Lung microvascular endothelial cell (primary cell): ENCODE measurements at places on chromosomes 5 and 9.

DNA sequence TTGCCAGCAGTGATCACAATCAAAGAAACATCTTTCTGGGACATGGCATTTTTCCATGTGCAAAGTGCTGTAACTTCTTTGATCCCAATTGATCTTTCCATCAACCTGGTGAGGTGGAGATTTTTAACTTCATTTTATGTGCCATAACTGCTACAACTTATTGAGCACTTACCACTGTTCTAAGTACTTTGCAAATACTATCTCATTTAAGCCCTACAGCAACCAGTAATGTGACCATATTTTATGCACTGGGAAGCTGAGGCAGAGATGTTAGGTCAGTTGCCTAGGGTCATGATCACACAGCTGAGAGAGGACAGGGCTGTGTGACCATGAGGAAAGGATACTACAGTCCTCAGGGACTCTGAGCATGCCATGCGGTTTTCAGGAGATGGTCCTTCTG lies 17.9 kb upstream of the STRBP start:
- DNase-seq = no peak

DNA sequence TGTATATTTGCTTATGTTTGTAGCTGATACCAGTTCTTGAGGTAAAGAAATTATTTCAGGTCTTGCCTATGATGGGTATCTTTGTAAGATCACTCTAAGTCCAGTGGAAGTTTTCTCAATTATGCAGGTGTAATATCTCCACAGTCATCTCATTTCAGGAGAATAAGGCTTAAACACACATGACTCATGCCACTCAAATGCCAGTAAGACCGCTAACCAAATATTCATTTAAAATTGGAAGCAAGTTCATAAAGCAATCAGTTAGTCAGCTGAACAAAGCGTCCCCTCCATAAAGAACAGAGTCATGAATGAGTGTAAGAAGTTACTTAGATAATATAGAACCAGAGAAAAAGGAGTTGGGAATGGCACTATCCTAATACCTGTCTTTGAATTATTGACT lies 248.7 kb downstream of the LURAP1L start:
- no peak for DNase-seq

- no peak for DNase-seq
Measured at GRCh38 chr9:130891688-130892476, 4.7 kb downstream of the QRFP start.

- DNase-seq = no peak
Measured at GRCh38 chr9:5617749-5618148, 11.2 kb upstream of the RIC1 start.

GRCh38 chr5:175595905-175596304 lies 62.0 kb upstream of the HRH2 start:
- DNase-seq = no peak

DNA sequence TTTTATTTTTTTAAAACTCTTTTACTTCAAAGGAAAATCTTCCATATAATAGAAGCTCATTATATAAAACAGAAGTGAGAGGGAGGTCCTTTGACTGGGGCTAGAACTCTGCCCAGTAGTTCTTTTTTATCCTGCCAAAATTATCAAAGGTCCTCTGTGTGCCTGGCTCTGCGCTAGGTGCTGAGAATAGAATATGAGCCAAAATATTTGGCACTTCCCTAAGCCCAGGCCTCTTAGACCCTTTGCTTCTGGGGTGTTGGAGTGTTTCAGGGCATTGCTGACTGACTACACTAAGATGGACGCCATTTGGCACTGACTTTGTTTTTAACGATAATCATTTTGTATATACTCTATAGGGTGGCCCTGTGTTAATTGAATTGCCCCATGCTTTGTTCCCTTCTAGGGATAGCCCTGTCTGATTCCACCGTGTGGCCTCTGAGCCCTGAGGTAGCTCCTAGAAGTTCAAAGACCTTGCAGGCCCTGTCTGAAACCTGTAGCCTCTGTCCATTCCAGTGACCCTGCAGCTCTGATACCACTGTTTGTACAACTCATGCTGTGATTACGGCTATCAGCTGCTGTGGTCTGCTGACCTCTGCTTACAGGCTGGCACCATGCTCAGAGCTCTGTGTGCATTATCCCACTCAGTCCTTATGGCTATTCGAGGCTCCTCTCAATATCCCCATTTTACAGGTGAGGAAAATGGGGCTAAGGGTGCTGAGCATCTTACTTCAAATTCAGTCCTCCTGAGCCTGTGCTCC lies 84.3 kb upstream of the SHB start:
- no peak for DNase-seq

GRCh38 chr9:106287731-106288130 lies 575.2 kb upstream of the ZNF462 start:
- no peak for DNase-seq

DNA sequence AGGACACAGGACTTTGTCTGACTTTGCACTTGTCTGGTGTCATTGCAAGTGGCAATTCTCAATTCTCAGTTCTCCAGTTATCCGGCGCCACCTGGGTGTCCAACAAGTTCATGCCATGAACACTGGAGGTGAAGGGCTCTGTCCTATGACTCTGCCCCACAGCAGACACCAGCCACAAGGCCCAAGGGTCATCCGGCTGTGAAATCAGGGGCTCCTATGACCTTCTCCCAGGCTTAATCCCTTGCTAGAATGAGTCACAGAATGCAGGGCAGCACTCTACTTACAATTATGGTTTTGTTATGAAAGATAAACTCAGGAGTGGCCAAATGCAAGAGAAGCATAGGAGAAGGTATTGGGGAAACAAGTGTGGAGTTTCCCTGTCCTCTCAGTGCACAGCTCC lies 392.0 kb downstream of the GADD45G start:
- DNase-seq = no peak

DNA sequence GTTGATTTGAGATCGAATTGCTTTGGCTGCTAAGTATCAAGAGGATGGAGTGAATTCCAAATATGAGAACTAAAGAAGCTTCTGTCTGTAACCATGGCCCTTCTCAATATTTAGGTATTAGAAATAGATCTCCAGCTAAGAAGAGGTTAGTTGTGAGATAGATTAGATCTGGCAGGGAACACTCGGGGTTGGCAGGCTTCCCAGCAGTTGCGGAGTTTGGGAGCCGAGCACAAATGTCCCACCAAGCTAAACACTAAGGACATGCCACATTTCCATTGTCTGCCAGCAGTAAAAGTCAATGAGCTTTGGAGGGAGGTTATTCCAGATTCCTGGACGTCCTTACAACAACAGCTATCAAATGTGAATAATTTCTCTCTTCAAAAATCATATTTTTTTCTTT lies 85.8 kb downstream of the TAF11L14 start:
- no peak for DNase-seq

DNA sequence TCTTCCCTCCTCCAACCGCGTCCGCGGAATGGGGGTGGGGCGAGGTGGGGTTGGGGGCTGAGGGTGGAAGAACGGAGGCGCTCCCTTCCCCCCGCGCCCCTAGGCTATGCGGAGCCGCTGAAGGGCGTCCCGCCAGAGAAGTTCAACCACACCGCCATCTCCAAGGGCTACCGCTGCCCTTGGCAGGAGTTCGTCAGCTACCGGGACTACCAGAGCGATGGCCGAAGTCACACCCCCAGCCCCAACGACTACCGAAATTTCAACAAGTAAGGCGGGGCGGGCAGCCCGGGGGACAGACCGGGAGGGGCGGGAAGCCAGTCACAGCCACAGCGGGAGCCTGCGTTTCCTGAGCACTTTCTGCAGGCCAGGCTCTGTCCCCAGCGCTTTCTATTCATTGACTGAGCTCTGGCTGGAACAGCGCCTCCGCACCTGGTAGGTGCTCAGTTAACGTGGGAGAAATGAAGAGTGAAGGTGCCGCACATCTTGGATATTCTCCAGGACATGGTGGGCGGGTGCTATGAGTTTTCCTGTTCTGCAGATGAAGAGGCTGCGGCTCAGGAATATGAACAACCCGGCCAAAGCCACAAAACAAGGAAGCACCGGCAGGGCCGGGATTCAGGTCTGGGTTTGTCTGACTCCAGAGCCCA lies 11.3 kb downstream of the MYOZ3 start:
- DNase-seq = peak; percentile 70

DNA sequence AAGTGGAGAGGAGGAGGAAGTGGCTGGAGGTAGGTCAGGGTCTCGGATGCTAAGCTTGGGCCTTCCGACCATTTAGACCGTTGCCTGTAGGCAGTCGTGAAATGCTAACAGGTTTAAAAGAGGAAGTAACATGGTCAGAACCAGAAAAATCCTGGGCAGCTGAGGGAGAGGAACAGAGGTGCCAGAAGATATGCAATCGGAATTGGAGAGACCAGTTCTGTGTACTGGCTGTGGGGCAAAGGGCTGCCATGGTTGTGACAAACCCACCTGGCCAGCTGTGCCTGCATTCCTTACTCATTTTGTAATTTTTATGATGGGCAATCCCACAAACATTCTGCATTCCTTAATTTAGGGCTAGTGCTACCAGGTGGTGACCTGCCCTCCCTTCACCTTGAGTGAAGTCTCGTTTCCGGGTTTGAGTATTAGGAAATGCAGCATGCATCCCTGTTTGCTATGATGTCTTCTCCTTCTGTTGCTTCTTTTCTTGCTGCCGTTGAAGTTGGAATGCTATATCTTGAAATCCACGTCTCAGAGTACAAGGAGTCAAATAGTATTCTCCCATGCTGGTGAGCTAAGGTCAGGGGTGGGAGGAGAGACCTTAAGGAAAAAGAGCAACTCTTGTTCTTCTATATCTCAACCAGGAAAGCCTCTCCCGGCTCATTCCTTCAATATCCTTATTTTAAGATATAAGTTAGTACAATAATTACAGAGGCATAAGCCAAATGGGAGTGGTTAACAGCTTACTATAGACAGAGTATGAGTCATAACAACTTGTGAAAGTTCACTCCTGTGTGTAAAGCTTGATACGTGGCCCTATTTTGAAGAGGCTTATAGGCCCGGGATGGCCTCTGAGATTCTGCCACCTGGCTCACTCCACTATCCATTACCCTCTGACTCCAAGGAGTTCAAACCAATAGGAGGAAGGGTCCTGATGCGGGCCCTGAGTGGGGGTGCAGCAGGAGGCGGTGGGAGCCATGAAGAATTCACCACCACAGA lies 37.0 kb downstream of the B4GALT1 start:
- DNase-seq = peak; percentile 41
